ENCODE measurements at places on chromosomes 1 and 21. TPM values are rescaled to one million over a fixed set of nuclear protein-coding genes. Genes with fewer than 3 reads are reported as not detected.

The HMGCS2 gene
- 142 TPM for total RNA-seq

The OR6K3 gene
- total RNA-seq = not detected

The FCRL6 gene
- 2.8 TPM for total RNA-seq

The AMY1B gene
- not detected for total RNA-seq

The COL8A2 gene
- total RNA-seq = 20.6 TPM

The TSSK3 gene
- total RNA-seq = 3.9 TPM

The MACF1 gene
- 350 TPM for total RNA-seq

The CD5L gene
- total RNA-seq = not detected

The HFM1 gene
- 0.48 TPM for total RNA-seq

The FAM151A gene
- not detected for total RNA-seq

The FAM3B gene
- 1.6 TPM for total RNA-seq

DNA sequence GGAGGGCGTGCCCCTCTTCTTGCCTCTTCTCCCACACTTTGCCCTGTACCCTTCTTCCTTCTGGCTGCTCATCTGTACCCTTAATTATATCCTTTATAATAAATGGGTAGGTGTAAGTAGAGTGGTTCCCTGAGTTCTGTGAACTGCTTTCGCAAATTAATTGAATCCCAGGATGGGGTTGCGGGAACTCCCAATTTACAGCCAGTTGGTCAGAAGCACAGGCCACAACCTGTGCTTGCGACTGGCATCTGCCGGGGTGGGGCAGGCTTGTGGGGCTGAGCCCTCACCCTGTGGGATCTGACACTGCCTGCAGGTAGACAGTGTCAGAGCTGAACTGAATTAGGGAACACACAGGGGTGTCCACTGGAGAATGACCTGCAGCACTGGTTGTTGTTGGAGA is 244.9 kb downstream of the KCNJ6 start:
- no peak for DNase-seq

DNA sequence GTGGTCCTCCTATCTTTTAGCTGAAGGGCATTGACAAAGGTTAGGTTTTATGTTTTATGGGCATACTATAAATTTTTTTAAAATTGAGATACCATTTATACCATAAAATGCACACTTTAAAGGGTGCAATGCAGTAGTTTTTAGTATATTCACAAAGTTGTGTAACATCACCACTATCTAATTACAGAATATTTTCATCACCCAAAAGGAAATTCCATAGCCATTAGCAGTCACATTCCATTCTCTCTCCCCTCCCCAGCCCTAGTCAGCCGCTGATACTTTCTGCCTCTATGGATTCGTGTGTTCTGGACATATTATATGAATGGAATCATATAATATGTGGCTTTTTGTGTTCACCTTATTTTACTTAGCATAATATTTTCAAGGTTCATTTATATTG is 135.8 kb upstream of the B3GALT2 start:
- DNase-seq = no peak

DNA sequence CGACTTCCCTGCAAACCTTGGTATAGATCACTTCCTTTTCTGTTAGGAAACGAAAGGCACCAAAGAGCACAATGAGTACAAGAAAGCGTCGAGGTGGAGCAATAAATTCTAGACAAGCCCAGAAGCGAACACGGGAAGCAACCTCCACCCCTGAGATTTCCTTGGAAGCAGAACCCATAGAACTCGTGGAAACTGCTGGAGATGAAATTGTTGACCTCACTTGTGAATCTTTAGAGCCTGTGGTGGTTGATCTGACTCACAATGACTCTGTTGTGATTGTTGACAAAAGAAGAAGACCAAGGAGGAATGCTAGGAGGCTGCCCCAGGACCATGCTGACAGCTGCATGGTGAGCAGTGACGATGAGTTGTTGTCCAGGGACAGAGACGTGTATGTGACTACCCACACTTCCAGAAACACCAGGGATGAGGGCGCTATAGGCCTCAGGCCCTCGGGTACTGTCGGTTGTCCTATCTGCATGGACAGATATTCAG is 18.5 kb downstream of the FAM89A start:
- DNase-seq = no peak

GRCh38 chr1:226063224-226063976 is 884 bp downstream of the H3-3A start:
- DNase-seq = peak; percentile 54

GRCh38 chr1:241499910-241500309 is 19.6 kb downstream of the FH start:
- DNase-seq = no peak

DNA sequence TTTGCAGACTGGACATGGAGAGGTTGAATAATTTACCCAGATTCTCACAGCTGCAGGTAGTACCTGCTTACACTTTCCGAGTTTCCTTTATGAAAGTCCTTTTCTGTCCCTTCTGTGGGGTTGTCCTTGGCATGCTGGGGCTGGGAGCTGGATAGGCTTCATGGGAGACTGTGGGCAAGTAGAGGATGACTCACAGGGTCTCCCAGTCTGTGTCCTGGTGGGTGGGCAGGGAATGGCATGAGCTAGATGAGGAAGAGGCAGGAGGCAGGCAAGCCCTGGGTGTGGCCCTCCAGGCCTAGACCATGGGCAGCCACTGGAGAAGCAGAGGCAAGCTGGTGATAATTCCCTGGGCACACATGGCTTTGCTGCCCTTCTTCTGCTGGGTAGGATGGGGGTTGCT is 80.6 kb downstream of the NAV1 start:
- no peak for DNase-seq

GRCh38 chr1:154353460-154353904 is 28.2 kb downstream of the ATP8B2 start:
- no peak for DNase-seq

DNA sequence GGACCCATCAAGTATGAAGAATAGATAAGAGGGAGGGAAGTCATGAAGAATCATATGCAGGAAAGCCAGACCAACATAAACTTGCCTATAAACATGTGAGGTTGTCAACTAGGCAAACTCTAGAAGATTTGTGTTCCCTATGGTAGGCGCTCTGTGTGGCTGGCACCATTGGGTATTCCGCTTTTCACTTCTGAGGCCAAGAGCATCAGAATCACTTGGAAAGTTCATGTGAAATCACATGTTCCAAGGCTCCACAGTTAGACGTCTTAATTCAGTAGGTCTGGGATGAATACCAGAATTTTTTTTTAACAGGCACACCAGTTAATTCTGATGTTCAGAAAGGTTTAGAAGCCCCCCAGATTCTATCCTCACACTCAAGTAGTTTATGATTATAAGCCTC is 50.5 kb upstream of the LAX1 start:
- no peak for DNase-seq

DNA sequence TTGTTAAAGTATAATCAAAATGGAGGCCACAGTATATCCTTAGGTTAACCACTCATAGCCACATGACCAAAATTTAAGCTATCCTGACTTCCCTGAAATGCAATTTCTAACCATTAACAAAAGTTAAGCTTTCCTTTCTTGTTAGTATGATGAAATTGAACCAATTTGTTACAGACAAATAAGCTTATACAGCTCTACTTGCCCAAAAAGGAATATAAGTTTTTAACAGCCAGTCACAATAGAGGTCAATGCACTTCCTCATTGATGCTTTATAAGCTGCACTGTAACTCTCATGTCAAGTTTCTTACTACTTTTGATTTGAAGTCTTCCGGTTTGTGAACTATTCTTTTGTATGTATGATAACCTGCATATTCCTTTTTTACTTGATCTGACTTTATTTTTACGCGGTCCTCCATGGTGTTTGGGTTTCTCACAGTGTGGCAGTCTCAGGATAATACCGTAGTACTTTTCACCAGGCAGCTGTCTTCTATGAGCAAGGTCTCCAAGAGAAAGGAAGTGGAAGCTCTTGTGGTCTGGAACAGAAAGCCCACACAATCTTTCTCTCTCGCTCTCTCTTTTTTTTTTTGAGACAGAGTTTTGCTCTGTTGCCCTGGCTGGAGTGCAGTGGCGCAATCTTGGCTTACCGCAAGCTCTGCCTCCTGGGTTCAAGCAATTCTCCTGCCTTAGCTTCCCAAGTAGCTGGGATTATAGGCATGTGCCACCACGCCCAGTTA is 331.6 kb downstream of the SRGAP2C start:
- DNase-seq = no peak

DNA sequence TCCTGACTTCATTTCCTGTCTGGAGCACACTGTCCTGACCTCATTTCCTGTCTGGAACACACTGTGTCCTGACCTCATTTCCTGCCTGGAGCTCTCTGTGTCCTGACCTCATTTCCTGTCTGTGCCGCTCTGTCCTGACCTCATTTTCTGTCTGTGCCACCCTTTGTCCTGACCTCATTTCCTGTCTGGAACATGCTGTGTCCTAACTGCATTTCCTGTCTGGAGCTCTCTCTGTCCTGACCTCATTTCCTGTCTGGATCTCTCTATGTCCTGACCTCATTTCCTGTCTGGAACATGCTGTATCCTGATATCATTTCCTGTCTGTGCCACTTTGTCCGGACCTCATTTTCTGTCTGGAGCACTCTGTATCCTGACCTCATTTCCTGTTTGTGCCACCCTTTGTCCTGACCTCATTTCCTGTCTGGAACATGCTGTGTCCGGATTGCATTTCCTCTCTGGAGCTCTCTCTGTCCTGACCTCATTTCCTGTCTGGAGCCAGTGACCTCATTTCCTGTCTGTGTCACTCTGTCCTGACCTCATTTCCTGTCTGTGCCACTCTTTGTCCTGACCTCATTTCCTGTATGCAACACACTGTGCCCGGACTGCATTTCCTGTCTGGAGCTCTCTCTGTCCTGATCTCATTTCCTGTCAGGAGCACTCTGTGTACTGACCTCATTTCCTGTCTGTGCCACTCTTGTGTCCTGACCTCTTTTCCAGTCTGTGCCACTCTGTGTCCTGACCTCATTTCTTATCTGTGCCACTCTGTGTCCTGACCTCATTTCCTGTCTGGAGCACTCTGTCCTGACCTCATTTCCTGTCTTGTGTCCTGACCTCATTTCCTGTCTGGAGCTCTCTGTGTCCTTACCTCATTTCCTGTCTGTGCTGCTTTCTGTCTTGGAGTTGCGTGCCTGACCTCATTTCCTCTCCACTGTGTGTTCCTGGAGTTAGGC is 27.6 kb downstream of the SKI start:
- no peak for DNase-seq

GRCh38 chr1:115136106-115136505 is 46.8 kb upstream of the TSPAN2 start:
- no peak for DNase-seq

GRCh38 chr1:36639461-36639860 is 156.7 kb upstream of the CSF3R start:
- DNase-seq = no peak

DNA sequence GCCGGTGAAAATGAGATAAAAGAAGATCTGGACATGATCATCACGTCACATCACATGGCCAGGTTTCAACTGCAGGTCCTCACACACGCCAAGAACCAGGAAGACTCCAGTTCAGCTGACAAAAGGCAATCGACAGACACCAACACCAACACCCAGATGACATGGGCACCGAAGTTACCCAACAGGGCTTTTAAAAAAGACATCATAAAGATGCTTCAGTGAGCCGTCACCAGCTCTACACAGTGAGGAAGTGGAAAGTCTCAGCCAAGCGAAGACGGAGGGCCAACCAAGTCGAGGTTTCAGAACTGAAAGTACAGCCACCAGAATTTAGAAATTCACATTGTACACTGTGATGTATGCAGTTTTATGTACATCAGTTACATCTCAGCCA is 154.3 kb upstream of the COL6A1 start:
- DNase-seq = no peak

GRCh38 chr1:19346026-19346425 is 33.9 kb downstream of the SLC66A1 start:
- DNase-seq = no peak

DNA sequence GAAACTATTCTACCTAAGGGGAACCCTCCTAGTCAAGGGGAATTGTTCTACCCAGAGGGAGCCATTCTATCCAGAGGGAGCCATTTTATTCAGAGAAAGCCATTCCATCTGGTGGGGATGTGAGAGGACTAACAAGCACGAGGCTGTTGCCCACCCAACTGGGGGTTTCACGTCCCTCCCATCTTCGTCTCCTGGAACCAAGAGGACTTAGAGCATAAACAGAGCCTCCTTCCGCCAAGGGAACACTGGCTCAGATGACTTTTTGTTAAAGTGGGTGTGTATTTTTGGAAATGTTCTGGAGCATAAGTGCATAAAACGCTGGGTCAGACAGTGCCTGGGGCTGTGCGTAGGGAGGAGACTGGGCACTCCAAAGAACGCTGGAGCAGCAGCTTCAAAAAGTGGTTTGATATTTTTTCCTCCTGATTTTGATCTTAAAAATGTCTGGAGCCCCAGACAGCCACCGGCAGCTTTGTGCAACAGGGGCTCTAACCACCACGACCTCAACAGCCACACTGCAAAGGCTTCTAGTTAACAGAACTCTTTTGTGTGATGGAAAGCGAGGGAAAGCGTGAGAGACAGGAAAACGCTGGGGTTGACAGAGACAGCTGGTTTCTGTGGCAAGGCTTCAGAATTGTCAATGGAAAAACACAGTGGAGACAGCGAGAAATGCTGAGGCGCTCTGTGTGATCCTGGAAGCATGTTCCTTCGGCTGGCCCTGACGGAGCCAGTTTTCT is 363.6 kb upstream of the CAMK1G start:
- DNase-seq = no peak

GRCh38 chr1:37922767-37923550 is 23.9 kb downstream of the INPP5B start:
- DNase-seq = no peak

GRCh38 chr1:44318097-44319088 is 36.7 kb downstream of the ERI3 start:
- DNase-seq = no peak

DNA sequence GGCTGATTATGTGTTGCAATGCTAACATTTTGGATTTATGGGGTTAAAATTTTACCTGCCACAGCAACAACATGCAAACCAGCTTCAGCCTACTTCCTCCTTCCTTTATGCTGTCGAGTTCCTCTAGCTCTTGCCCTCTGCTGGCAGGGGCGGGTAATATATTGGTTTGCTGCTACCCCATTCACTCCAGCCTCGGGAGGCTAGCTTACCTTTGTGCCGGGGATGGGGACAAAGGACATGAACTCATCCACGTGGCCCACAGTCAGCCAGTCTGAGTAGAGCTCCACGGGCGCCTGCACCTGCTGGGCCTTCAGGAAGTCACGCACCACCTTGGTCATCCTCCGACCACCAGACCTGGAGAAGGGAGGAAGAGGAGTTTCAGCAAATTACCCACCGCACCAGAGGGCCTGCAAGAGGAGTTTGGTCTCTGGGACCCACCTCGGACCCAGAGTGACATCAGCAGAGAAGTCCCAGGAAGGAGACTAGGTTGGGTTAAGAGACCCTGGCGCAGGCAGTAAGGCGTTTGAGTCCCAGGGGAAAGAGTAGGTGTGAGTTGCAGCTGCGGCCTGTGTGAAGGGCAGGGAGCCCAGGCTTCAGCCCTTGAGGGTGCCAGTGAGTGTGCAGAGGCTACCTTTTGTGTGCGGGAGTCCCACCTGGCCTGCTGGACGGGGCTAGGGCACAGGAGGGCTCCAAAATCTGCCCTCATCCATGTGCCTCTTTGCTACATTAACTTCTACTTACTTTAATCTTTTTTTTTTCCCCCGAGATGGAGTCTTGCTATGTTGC is 21.8 kb upstream of the SDHB start:
- no peak for DNase-seq

GRCh38 chr1:233025157-233025556 is 74.7 kb downstream of the NTPCR start:
- peak; percentile 20 for DNase-seq

All from breast epithelium (tissue), 4 donors.